ENCODE measurements at places on chromosomes 5 and 9.

- DNase-seq, result no peak
Observed at GRCh38 chr9:120369608-120370220, 210.3 kb downstream of the CDK5RAP2 start.

DNA sequence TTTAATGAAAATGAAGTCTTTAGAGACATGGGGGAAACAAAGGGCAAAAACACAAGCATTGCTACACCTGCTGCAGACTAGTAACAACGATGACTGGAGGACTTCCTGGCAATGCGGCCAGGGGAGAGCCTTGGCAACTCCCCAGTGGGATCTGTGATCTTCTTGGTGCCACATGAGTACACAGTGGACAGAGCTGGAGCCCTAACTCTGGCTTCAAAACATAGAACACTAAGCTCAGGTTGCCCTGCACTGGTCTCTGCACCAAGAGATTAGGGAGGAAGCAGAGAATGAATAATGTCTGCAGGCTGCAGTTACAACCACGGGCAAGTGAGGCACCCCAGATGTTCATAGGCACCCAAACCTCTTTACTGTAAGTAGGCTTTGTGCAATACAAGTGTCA is 91.1 kb downstream of the MRPS27 start:
- no peak for DNase-seq

DNA sequence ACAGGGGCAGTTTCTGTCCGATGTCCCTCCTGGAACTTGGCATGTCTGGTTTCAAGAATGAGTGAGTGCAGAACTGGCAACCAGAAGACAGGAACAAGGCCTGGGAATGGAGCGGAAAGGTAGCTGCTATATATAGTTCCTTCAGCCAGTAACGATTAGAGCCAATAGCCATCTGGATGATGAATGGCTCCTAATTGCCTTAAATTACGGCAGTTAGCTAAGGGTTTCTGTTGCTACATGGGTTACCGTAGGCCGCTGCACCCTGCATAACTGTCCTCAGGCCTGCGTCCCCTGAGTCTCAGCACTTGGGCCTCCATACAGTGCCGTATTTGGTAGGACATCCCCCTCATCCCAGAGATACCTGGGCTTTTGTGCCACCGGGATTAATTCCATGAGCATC is 29.4 kb downstream of the WWC1 start:
- no peak for DNase-seq

DNA sequence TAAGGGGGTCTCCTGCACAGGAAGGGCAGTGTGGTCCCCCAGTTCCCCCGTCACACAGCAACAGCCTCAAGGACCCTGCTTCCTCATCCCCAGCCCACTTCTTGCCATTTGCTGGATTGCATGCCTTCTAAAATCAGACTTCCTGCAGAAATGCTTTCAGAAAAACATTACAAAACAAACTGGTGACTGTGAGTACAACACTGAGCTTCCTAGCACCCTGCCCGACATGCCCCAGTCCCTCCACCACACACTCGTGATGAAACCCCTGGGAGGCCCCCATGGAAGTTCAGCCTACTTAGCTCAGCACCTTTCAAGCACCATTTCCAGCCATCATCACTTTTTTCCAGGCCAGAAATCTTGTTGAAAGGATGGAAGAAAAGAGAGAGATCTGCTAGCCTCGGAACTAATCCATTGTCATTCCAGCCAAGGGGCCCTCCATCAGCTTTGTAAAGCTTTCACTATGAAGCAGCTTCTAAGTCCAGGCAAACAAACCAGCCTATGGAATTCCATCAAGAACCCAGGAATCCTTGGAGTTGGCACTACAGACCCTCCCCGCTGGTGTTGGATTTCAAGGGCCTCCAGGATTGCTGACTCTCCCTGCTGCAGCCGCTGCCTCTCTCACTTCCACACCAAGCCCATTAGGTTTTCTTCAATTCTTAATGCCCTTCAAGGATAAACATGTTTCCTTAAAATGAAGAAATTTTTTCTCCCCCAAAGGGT is 114.6 kb downstream of the C5orf15 start:
- no peak for DNase-seq

GRCh38 chr9:34628656-34629490 is at the start of gene ARID3C:
ARID3C (minus strand) TSS chr9:34629066; CDS start chr9:34628014, 1,052 bp downstream.
- DNase-seq, result no peak

DNA sequence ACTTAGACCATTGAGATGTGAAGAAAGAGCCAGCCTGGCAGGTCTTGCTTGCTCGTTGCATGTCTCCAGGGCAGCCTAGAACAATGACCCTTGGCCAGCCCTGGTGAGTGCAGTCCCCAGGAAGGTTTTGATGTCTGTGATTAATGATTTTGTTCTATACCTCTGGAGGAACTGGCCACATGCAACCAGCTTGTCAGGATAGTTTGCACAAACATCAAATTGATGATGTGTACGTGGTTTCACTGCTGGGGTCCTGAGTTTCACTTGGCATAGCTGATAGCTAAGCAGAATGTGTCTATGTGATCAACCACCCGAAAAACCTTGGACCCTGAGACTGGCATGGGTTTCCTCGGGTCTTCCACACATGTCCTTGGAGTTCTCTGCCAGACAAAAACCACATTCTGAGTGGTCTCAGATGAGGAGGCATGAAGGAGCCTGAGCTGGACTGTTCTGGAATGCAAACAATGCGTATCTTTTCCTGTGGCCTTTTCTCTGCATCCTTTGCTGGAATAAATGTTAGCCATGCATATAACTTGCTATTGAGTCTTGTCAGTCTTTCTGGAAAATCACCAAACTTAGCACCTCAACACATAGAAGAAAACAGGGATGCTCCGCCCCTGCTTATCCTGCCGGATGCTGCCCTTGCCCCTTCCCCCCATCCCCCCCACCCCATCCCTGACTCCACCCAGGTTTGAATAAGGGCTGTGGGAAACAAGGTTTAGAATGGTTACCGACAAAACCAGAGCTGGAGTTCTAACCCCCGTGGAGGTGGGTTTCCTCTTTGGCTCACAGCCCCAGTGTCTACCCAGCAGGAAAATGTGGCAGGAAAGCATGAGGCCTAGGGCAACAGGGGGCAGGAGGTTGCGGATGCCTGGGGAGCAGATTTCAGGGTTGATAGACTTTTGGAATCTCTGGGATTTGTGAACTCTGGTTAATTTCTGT is 50.1 kb upstream of the ANKRD33B start:
- DNase-seq, result no peak

DNA sequence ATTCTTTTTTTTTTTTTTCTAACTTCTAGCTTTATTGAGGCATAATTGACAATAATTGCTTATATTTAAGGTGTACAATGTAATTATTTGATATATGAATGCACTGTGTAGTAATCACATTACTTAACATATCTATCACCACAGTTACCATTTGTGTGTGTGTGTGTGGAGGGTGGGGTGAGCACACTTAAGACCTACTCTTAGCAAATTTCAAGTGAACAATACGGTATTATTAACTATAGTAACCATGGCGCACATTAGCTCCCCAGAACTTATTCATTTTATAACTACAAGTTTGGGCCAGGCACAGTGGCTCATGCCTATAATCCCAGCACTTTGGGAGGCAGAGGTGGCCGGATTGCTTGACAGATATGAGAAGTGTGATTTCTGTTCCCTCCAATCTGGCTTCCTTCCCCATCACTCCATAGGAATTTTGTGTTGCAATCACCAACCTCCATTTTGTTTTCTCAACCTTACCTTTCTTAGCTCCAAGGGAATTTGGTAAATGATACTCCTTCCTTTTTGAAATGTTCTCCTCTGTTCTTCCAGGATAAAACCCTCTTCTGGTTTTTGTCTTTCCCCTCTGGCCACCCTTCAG is 14.9 kb downstream of the TXN start:
- no peak for DNase-seq

- DNase-seq, result no peak
Observed at GRCh38 chr5:56155992-56156584, 77.0 kb downstream of the ANKRD55 start.

DNA sequence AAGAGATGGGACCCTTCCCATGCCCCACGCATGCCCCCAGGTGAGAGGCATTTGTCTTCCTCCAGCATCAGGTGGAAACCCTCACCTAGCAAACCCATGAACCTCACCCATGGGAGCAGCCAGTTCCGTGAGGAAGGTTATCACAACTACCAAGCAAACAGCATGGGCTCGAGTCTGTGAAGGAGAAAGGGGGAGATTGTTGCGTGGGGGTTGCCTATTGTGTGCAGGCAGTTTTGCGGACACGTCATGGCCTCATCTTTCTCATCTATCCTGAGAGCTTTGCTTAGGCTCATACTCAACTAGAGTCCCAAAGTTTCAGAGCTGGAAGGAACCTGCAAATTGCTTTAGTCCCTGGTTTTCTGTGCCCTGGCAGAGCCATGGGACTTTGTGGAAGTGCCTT is 73.6 kb upstream of the TGFBR1 start:
- DNase-seq, result no peak

GRCh38 chr9:95089257-95090022 is 228.1 kb downstream of the FANCC start:
- no peak for DNase-seq

- DNase-seq, result no peak
Observed at GRCh38 chr9:134764473-134765269, 115.9 kb upstream of the FCN2 start.

GRCh38 chr5:169697976-169698375 is 60.9 kb downstream of the DOCK2 start:
- DNase-seq, result no peak

- no peak for DNase-seq
Observed at GRCh38 chr5:74647096-74647495, 6.6 kb upstream of the ENC1 start.

DNA sequence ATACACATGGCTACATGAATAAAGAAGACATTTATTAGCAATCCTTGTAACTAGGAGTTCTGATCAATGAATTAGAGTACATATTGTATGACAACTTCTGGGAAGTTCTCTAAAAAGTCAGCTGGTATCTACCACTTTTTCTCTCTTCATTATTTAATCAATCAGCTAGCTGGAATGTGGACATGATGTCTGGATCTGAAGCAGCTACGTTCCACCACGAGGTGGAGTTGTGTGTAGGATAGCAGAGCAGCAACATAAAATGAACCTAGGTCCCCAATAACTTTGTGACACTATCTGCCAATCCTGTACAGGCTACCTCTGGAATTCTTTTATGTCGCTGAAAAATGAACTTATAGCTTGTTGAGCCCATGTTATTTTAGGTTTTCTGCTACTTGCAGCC is 32.9 kb upstream of the ENTREP1 start:
- DNase-seq, result no peak

- no peak for DNase-seq
Observed at GRCh38 chr5:1295650-1296037, 776 bp upstream of the TERT start.

DNA sequence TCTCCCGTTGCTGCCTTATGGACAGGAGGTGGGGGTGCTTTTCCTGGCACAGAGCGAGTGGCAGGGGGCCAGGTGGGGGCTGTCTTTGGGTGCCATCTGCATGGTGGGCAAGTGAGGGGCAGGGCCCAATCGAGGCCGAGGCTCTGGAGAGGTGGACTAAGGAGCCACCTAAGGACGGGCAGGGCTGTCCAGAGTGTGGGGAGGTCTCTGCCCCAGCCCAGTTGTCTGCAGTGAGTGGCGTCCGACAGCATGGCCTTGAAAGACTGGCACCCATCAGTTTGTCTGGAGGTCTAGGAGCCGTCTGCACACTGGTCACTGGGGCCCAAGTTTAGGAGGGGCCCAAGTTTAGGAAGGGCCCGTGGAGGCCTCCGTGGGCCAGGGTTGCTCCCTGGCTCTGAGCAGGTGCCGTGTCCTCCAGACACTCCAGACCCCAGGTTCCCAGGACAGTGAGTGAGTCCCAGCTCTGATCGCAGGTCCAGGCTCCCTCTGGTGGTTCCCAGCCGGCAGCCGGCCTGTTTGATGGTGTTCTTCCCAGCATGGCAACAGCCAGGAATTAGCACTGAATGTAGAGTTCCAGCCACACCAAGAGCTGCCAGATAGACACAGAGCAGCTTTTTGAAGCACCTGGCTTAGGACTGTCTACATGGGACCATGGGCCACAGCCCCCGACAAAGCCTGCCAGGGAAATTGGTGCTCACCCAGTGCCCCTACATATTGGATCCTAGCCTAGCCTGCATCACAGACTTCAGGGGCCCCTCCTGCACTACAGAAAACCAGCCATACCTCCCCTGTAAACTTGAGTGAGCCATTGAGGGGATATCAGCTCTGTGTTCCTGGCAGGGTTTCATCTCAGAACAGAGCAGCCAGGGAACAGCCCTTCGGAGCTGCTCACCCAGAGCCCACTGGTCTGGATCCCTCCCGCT is 120.9 kb downstream of the WNK2 start:
- DNase-seq, result no peak

DNA sequence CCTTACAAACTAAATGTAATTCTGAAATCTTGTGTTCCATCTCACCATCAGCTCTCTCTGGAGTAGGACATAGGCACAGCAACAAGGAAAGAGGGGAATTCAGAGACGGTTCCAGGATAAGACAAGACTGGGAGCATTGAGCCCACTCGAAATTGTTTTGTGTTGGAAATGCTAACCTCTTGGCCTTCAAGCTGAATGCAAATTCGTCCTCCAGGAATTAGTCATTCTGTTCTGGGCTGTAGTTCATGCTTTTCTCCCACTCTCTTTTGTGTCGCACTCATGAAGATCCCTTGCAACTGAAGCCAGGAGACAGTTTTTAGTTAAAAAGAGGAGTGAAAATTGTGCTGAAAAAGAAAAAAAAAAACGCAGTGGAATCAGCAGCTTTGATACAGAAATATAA is 121.7 kb upstream of the SEMA6A start:
- no peak for DNase-seq

DNA sequence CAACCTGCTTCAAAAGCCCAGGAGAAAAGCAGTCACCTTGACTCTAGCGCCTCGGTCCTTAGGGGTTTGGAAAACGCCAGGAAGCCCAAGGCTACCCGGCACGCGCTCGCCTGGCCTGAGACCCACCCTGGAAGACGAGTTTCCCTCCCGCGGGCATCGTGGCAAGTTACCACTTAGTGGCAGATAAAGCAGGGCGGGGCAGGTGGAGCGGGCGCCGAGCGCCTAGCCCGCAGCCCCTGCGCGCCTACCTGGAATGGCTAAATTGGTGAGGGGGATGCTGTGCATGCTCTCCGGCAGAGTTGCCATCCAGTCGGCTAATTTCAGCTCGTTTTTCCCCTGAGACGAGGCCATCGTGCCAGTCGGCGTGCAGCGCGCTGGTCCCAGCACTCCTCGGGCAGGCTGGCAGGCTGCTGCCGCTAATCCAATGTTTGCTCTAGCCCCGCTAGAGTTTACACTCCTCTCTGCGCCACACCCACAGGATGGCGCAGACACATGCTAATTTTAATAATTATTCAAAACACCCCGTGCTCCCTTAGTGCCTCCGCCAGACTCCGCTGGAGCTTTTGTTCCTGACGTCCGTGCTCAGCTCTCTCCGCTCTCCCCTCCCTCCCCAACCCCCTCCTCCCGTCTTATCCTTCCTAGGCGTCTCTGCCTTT is at the start of gene PLCXD3:
TSS of gene PLCXD3 (minus strand) at position 426 of the 656 bp plus-strand sequence. CDS start at position 351, 75 bp downstream.
- no peak for DNase-seq

GRCh38 chr5:100791391-100791790 is 111.7 kb downstream of the ST8SIA4 start:
- DNase-seq, result no peak

Measured in cortex of kidney (tissue), 1 donor.